Stimulated activated CD8-positive, alpha-beta memory T cell treated with anti-CD3 and anti-CD28 coated beads, Interleukin-7, amount 100 ng/mL, for 4 hours (primary cell): ENCODE measurements at places on chromosomes 13 and 19.

DNA sequence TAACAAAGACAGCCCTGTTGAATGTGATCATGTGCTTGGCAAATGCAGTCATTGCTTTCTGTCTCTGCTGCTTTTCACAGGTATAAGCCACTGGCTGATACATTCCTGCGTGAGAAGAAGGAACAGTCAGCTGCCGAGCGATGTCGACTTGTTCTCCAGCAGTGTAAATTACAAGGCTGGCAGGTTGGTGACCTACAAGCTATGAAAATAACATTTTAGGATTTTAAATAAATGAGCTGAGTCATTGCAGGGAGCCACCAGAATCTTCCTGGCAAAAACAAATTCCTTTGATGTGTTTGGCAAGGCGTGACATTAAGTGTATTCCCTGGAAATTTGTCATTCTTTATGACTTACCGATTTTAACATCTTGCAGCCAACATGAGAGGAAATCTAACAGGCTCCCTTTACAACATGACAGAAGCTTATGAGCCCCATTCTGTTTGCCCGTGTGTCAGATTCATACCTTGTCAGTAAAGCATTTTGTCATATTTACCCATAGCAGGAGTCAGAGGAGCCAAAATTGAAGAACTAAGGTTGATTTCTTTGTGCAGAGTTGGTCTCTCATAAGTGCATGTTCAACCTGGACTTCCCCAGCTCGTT is 471.4 kb downstream of the MYO16 start:
- DNase-seq, result no peak

- no peak for DNase-seq
These were observed 14.6 kb downstream of the C19orf12 start for GRCh38 chr19:29700498-29700897.

GRCh38 chr19:35347930-35348298 is 212 bp downstream of the FFAR1 start:
- no peak for DNase-seq

DNA sequence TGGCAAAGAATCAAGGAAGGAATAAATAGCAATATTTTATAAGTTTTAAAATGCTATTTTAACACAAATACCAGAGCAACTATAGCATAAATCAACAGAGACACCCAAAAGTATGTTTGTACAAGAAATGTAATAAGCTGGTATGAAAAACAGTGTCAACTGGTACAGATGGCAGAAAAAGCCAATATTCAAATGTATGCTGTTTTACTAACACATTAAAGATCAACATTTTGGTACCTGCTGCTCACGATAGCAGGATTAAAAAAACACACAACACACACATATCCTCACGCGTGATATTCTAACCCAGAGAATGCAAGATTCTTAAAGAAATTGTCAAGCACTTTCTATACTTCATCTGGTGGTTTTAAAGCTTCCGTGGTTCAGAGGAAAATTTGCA is 48.1 kb upstream of the C19orf12 start:
- DNase-seq, result no peak

- DNase-seq, result no peak
These were observed 4.4 kb upstream of the ATP1A3 start for GRCh38 chr19:41998246-41999020.

- DNase-seq, result no peak
These were observed 471.0 kb downstream of the TBC1D4 start for GRCh38 chr13:75010941-75011340.

DNA sequence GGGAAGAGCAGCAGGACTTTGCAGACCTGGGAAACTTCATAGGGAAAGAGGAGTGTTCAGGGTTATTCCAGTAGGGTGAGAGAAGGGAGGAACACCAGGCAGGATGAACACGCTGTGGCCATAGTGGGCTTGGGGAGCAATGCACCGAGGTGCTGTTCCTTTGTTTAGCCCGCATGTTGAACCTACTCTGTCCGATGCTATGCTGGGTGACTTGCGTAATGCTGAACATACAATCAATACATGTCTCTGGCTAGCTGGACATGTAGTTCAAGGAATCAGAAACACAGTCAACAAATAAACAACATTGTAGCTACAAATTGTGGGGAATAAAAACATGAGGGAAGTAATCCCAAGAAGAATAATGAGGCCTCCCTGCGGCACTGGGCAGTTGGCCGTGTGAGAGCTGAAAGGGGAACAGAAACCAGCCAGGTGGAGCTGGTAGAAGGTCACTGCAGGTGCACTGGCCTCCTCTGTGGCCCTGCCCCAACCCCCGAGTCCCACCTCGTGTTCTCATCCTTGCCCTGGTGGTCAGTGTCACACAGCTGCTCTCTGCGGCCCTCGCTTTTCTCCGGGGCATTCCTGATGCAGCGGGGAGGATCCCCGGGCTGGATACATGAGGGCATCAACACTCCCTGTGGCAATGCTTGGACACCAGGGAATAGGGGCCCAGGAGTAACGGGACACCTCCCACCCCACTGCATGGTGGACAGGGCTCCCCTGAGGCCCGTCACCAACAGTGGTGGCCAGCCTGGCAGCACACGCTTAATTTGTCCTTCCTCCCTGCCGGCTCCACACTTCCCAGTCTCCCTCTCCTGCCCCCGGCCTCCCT is 36.9 kb upstream of the TUBGCP3 start:
- DNase-seq, result no peak

DNA sequence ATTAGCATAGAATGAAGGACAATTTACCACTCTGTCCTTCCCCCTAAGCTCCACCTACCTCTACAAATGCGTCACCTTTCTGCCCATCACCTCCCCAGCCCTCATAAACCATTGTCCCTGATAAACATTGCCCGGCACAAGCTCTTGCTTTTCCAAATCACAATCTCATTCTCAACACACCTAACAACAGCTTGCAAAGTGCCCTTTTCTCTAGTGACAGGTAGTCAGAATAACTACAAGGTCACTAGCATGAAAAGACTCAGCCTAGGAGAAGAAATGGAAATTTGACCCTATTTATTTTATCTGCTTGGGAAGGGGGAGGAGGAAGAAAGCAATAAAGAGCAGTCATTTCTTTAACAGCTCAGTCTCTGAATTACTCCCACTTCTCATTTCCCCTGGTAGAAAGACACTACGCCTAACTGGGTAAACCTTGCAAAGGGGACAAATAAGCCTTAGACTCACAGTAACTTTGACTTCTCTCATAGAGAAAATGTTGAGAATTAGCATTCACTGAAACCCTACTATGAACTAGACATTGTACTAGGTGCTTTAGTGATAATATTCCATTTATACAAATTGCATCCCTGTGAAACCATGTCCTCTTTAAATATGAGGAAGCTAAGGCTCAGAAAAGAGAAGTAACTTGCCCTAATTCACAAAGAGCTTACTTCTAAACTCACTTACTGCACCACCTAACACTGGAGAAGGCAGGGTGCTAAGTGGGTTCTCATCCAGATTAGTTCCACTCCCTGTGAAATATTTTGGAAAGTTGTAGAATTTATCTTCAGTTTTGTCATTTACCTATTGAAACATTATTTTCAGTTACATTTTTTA is 116.2 kb upstream of the FNDC3A start:
- DNase-seq, result no peak

GRCh38 chr13:93900731-93901130 is 578.8 kb downstream of the DCT start:
- DNase-seq, result no peak
